NCI-H748 treated with DMSO at 0.1 percent for 48 hours (cell line): ENCODE measurements at places on chromosomes 16 and 17.

- DNase-seq = peak; percentile 68
These were observed at the start of gene MRPL38 for GRCh38 chr17:75904749-75905521. Gene MRPL38 (minus strand): TSS chr17:75904884. CDS start chr17:75904875, 9 bp downstream.

- no peak for DNase-seq
These were observed 8.3 kb downstream of the NKIRAS2 start for GRCh38 chr17:42027961-42028790.

GRCh38 chr17:79704691-79705090 is 26.1 kb upstream of the ENPP7 start:
- DNase-seq = no peak

DNA sequence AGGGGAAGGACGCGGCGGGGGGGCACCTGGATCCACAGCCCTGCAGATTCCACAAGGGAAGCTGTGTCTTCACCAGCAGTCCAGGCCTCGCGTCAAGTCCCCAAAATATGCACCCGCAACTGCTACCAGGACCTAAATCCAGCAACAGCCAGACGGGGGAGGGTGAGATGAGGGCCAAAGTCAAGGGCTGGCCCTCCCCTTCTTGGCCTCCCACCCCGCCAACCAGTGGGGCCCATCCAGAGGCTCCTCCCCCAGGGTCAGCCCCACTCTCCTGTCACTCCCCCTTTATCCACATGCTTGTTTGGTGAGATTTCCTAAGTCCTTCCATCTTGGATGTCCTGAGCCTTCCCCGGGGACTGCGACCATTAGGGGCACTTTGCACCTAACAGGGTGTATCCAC is 138.7 kb downstream of the ENGASE start:
- DNase-seq = no peak

DNA sequence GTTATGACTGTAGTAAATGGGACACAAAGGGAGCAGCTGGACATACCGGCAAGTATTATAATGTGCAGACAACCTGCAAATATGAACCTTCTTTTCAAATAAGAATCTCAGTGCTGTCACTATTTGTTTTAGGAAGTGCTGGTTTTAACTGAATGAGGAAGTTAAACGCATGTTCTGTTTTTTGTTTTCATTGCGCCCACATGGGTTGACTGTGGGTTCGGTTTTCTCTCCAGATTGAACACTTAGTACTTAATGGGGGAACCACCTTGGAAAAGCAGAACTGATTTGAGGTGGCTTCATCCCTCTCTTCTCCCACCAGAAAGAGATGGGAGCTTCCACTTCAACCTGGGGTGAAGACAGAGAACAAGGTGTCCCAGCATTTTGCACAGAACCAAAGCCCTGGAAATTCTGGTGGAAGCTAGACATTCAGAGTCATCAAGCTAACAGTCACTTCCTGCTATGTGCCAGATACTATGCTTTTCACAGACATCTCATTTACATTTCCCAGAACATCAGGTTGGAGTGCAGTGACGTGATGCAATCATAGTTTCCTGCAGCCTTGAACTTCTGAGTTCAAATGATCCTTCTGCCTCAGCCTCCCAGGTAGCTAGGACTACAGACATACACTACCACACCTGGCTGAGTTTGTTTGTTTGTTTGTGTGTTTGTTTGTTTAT is 149.8 kb downstream of the CDH13 start:
- DNase-seq = no peak

- DNase-seq = no peak
These were observed 215.9 kb downstream of the CPPED1 start for GRCh38 chr16:12587646-12588277.

DNA sequence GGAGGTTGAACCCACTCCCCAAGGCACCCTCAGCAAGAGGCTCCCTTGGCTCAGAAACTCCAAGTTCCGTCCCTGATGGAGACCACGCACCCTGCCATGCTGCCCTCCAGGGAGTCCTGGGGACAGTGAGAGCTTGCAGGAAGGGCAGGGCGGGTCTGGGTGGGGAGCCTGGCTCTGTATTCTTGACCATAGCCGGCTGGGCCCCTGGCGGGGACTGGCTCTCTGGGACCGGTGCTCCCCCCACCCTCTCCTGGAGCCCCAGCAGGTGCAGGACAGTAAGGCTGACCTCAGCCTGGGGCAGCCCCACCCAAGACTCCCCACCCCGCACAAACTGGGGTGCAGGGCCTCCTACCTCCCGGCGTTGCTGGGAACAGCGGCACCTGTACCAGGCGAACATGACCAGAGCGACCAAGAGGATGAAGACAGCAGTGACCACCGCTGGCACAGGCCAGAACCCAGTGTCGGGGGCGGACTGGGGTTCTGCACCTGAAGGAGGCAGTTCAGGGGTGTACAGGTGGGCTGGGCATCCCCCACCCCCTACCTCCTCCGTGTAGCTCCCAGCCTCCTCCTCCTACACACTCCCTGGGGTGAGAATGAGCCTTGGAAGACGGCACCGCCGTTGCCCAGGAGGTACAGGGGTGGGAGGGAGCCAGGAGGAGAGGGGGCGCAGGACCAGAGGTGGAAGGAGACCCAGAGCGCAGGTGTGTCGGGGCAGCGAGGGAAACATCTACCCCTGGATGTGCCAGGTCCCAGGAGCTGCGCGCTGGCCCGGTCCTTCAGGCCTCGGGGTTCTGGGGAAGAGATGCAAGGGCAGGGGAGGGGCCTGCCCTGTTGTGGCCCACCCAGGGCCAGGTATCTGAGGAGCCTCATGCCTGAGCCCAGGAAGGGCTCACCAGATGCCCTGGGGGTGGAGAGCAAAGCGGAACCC is 5.4 kb upstream of the CD7 start:
- no peak for DNase-seq

- no peak for DNase-seq
These were observed 11.4 kb downstream of the METTL9 start for GRCh38 chr16:21610766-21611165.

- no peak for DNase-seq
These were observed 49.2 kb upstream of the HS3ST2 start for GRCh38 chr16:22764662-22765327.

- no peak for DNase-seq
These were observed 45.2 kb downstream of the MYO1D start for GRCh38 chr17:32831627-32832243.

DNA sequence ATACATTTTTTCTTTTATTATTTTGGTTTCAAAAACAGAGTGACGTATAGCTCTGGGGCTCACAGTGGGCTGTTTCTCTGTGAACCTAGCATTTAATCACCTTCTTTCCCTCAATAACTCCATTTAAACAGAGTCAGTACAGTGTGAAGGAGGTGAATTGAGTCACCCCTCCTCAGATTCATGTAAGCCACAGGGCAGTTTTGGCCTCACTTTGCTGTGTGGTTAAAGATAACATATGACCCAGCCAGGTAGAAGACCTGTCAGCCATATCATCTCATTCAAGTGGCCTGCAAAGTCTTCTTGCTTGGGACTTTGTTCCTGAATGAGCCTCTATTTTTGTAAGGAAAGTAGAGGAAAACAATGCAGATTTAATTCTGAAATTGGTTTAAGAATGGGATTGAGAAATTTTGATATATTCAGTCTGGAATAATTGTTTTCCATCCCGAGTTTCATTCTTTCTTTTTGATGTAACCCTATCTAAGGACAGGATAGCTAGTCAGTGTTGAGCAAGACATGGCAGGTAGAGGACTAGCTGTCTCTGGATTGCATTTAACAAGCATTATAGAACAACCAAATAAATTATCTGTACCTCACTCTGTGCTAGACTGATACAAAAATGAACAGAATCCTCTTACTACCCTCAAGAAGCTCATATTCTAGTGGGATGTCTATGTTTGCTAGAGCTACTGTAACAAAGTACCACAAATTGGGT is 13.1 kb downstream of the MAP2K6 start:
- DNase-seq = no peak

DNA sequence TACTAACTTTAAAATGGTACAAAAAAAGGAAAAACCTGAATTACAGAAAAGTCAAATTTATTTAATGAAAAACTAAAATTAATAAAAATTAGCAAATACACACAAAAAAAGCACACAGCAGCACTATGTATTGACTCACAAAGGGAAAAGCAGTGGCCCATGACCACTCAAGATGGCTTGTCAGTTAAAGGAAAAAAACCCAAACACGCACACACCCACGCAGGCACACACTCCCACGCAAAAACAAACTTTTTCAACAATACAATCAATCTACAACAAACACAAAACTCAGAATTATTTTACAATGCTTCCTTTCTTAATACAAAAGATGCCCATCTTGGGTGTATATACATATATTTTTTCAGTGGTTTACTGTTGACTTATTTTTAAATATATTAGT is 24.2 kb downstream of the SIAH1 start:
- no peak for DNase-seq

GRCh38 chr16:52054326-52054725 is 492.6 kb downstream of the TOX3 start:
- no peak for DNase-seq

GRCh38 chr17:19346351-19347255 is 15.9 kb downstream of the B9D1 start:
- no peak for DNase-seq

GRCh38 chr16:81261049-81261648 is 22.7 kb downstream of the BCO1 start:
- no peak for DNase-seq

DNA sequence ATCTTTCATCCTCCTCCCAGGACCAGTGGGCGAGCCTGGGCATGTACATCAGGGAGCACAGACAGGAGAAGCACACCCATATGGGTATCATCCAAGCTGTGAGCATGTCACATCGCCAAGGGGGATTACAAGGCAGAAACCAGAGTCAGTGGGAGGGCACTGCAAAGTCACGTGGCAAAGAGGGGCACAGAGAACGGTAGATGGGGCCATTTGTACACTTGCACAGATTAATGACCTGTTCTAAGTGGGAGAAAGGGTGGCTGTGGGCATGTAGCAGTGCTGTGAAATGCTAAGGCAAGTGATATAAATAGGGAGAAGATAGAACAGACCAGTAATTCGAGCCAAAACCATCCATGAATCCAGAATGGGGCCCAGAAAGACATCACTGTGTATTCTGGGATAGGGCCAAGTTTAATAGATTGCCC is 265.0 kb downstream of the CPPED1 start:
- DNase-seq = no peak

GRCh38 chr16:58582971-58583765 is 46.5 kb downstream of the CNOT1 start:
- no peak for DNase-seq

- DNase-seq = no peak
These were observed 168.4 kb downstream of the RAB11FIP4 start for GRCh38 chr17:31559584-31560501.

GRCh38 chr17:74850914-74851313 is 8.8 kb downstream of the GRIN2C start:
- DNase-seq = no peak

DNA sequence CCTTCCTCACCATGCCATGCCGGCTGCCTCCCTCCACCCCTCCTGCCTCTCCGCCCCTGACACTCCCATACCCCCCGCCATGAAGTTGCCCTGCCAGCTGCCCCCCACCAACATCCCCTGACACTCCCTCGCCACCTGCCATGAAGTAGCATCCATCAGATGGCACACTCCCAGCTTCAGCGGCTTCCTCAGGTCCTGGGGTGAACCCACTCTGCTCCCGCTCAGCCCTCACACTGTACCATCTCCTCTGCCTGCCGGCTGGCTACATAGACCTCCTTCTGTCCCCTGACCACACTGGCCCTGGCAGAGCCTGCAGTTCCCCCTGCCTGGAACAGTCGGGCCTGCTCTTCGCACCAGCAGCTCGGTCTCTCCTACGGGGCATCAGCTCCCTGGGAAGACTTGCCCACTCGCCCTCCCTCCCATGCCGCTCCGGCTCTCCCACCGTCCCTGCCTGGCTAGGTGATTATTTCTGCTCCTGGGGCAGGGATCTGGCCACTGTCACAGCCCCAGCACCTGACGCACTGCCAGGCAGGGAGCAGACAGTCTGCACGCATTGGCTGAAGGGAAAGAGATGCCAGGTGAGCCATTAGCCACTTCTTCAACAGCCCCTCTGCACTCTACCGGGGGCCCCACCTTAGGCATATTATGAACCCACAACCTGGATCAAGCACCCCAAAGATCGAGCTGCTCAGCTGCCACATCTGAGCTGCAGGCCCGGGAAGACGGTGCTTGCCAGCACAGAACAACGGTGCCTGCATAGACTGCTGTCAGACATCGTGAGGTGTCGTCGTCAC is 9.0 kb downstream of the CANT1 start:
- no peak for DNase-seq

- DNase-seq = no peak
These were observed 22.6 kb upstream of the MPHOSPH6 start for GRCh38 chr16:82192665-82193064.

GRCh38 chr16:23929856-23930255 is 94.1 kb downstream of the PRKCB start:
- no peak for DNase-seq

GRCh38 chr16:30667361-30667905 is 9.2 kb downstream of the FBRS start:
- no peak for DNase-seq

GRCh38 chr17:64773386-64773835 is 111.3 kb upstream of the SMURF2 start:
- DNase-seq = no peak

- DNase-seq = no peak
These were observed 6.4 kb downstream of the IRF8 start for GRCh38 chr16:85905110-85906095.

- DNase-seq = peak; percentile 48
These were observed 2.2 kb upstream of the PLEKHH3 start for GRCh38 chr17:42678951-42679491.

DNA sequence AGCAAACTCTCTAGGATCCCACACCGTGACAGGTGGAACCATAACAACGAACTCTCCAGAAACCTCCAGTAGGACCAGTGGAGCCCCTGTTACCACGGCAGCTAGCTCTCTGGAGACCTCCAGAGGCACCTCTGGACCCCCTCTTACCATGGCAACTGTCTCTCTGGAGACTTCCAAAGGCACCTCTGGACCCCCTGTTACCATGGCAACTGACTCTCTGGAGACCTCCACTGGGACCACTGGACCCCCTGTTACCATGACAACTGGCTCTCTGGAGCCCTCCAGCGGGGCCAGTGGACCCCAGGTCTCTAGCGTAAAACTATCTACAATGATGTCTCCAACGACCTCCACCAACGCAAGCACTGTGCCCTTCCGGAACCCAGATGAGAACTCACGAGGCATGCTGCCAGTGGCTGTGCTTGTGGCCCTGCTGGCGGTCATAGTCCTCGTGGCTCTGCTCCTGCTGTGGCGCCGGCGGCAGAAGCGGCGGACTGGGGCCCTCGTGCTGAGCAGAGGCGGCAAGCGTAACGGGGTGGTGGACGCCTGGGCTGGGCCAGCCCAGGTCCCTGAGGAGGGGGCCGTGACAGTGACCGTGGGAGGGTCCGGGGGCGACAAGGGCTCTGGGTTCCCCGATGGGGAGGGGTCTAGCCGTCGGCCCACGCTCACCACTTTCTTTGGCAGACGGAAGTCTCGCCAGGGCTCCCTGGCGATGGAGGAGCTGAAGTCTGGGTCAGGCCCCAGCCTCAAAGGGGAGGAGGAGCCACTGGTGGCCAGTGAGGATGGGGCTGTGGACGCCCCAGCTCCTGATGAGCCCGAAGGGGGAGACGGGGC is 1.3 kb downstream of the SPN start:
- DNase-seq = no peak
